ENCODE measurements at places on chromosomes 12 and 14.

DNA sequence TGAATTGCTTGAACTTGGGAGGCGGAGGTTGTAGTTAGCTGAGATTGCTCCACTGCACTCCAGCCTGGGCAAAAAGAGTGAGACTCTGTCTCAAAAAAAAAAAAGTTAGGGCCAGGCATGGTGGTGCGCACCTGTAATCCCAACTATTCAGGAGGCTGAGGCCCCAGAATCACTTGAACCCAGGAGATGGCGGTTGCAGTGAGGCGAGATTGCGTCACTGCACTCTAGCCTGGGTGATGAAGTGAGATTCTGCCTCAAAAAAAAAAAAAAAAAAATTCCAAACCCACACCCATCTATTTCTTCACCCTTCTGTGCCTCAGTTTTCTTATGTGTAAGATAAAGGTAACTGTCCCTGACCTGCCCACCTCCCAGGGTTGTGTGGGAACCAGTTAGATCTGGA lies 11.0 kb upstream of the MLXIP start:
- no peak for DNase-seq

- DNase-seq: no peak
These were observed 78.2 kb upstream of the TMPO start for GRCh38 chr12:98437166-98437565.

DNA sequence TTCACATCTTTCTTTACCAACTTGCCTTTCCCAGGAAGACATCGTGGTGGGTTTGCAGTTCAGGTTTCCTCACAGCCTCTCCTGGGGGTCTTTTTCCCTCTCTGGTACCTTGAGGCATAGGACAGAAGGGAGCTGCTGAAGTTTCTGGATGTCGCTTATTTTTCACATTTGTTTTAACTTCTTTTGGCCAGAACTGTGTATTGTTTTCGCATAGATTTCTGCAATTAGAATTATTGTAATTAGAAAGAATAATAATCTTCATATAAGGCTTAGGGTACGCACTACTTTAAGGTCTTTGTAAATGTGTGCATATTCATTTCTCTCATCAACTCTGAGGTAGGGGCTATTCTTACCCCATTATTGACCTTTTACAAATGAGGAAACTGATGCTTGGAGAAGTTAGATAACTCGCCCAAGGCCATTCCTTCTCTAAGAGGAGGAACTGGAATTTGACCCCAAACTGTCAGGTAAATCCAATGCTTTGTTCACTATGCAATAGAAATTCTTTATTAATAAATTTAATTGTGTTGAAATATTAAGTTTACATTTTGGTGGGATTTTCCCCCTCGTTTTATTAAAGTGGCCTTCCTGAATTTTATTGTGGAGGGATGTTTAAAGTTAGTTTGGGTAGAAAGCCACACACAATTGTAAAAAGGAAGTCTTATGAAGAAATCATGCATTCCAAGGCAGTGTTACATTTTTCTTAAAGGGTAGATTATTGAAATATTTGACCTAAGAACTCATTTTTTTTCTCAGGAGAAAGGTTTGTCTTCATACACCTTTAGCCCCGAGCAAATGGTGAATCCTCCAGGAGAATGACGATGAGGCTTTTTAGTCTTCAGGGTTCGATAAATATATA lies 12.1 kb upstream of the SLC38A2 start:
- DNase-seq: no peak

GRCh38 chr12:56021889-56022497 lies 1.1 kb downstream of the IKZF4 start:
- DNase-seq: peak; percentile 45
